Activated T-cell treated with anti-CD3 and anti-CD28 coated beads for 24 hours (primary cell): ENCODE measurements at places on chromosomes 4 and X.

DNA sequence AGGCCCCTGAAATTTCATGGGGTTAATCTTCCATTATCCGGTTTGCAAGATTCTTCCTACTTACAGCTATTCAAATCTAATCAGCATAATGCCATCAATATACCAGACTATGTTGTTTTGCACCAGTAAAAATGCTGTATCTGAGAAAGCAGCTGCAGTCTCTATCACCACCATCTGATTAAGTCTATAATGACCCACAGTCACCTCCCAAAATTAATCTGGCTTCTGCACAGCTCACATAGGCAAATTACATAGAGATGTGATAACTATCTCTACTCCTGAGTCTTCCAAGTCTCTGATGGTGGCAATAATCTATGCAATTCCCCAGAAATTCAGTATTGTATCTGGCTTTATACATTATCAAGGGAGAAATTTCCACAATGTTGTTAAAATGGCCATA lies 113.2 kb downstream of the STPG2 start:
- no peak for DNase-seq

GRCh38 chr4:42396752-42397634 lies at the start of gene SHISA3:
Gene SHISA3 (plus strand): TSS chr4:42397488. CDS start chr4:42398057, 569 bp downstream.
- no peak for DNase-seq

DNA sequence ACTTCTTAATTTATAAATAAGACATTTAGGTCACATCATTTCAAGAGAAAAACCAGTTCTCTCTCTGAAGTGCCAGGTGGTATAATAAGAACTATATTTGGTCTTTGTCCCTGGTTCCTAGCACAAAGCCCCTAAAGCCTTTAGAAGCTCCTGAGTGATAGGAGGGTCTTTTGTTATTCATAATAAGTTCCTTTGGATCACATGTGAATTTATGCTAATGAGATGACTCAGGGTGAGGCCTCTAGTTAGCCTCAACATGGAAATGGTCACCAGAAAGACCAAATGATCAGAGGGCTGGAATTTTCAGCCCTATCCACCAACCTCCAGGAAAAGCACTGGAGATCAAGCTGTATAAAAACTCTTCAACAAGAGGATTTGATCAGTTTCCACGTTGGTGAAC lies 68.1 kb upstream of the BLTP1 start:
- no peak for DNase-seq

- DNase-seq, result no peak
Observed at GRCh38 chr4:1086011-1086410, 27.4 kb downstream of the RNF212 start.

GRCh38 chr4:182246401-182247205 lies 3.4 kb downstream of the TENM3 start:
- no peak for DNase-seq

- DNase-seq, result no peak
Observed at GRCh38 chrX:124274438-124275181, 57.9 kb upstream of the TEX13D start.

GRCh38 chr4:122045533-122045932 lies 93.7 kb upstream of the TRPC3 start:
- DNase-seq, result no peak

DNA sequence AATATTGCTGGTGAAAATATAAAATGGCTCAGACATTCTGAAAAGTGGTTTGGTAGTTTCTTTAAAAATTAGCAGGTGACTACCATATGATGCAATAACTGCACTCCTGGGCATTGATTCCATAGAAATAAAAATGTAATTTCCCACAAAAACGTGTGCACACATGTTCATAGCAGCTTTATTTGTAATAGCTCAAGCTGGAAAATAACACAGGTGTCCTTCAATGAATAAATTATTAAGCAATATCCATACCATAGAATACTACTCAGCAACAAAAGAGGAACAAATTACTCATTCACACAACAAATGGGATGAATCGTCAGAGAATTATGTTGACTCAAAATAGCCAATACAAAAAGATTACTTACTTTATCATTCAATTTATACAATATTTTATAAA lies 893.7 kb upstream of the SLIT2 start:
- no peak for DNase-seq

- no peak for DNase-seq
Observed at GRCh38 chr4:84954982-84955567, 11.4 kb downstream of the WDFY3 start.

DNA sequence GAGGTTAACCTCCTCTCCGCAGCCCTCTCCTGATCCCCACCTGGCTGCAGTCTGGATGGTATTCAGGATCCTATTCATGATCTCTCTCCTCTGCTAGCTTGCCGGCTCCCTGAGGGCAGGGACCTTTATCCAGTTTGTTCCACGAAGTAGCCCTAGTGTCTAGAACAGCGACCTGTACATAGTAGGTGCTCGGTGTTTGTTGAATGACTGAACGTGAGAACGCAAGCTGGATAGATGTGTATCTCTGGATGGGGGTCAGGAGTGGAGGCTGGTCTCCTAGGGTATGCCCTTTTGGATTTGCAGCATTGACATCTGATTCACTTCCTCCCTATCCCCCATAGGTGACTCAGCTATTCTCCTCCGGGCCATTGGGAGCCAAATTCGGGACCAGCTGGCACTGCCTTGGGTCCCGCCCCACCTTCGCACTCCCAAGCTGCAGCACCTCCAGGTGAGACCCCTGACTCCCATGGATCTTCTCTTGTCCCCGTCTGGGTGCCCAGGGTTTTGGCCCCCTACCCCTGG lies 7.3 kb downstream of the CCDC22 start:
- DNase-seq, result no peak

DNA sequence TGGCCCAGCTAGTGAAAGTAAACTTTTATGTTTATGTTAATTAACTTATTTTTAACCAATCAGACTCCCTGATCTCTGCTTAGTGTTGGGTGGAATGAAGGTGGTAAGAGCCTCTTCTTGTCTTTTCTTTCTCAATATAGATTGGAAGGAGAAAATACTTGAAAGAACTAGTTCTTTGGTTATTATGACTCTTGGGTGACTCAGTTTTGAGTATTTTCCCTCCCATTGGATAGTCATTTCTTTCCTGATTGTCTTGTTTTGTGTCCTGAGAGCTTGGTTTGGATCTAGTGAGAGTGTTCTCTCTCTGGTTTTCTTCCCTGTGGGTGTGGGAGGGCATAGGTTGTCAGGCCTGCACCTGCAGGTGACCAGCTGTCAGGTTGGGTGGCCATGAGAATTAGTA lies 172.0 kb upstream of the GLRA2 start:
- DNase-seq, result no peak

GRCh38 chr4:112978691-112979472 lies 70.6 kb upstream of the ANK2 start:
- no peak for DNase-seq

DNA sequence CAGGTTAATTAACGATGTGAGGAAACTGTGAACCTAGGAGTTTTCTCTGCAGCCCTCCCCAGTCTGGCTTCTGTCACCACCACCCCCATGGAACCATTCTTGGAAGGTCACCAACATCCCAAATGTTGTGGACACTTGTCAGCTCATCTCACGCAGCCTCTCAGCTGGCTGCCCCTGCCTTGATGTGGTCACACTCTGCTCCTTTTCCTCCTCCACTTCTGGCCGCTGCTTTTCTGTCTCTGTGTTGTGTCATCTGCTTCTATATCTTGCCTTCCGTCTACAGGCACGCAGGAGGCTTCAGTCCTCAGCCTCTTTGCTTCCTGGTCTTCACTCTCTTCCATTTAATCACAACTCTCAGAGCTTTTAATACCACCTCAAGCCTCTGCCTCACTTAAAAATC lies 371.5 kb upstream of the SLIT2 start:
- DNase-seq, result no peak

DNA sequence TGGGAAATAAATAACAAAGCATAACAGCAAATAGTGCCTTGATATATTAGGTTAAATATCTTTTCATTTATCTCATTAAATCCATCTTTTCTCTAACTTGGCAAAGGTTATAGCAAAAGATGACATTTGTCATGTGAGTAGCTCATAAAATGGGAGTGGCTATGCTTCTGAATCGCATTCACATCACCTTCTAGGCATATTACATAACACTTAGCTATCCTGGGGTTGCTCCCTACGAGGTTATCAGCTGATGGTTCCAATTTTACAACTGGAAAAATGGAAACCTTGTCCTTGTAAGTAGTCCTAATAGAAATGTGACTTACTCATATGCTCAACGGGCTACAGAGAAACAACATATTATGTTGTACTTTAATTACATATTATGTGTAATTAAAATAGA lies 10.3 kb upstream of the CASP6 start:
- DNase-seq, result no peak

DNA sequence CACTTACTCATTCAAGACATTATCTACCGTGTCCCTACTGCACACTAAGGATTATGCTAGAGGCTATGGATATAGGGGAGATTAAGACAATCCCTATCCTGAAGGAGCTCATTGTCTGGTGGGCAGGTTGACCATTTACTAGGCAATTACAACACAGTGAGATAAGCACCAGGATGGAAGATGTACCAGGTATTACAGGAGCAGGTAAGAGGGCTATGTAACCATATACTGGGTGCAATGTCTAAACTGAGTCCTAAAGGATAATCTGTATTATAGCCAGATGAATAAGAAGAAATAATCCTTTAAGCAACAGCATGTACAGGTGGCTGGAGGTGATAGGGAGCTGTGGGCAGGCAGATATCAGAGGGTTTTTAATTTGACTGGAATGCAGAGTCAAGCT lies 113.3 kb upstream of the TBC1D9 start:
- no peak for DNase-seq

GRCh38 chr4:56438766-56439165 lies 2.7 kb downstream of the PAICS start:
- DNase-seq, result no peak

DNA sequence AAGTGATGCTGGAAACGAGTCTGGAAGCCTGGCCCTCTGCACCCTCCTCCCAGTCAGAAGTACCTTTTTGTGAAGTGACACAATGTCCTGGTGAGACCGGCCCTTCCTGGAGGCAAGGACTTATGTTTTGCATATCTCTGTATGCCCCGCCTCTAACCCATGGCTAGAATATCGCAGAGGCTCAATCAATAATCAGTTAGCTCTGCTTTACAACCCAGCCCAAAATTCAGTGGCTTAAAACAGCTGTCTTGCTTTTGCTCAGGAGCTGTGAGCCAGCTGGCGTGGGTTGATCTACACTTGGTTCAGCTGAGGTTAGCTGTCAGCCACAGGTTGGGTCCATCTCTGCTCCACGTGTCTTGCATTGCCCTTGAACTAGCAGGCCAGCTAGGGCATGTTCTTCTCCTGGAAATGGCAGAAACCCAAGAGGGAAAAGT lies 98.8 kb upstream of the METTL14 start:
- DNase-seq, result no peak

DNA sequence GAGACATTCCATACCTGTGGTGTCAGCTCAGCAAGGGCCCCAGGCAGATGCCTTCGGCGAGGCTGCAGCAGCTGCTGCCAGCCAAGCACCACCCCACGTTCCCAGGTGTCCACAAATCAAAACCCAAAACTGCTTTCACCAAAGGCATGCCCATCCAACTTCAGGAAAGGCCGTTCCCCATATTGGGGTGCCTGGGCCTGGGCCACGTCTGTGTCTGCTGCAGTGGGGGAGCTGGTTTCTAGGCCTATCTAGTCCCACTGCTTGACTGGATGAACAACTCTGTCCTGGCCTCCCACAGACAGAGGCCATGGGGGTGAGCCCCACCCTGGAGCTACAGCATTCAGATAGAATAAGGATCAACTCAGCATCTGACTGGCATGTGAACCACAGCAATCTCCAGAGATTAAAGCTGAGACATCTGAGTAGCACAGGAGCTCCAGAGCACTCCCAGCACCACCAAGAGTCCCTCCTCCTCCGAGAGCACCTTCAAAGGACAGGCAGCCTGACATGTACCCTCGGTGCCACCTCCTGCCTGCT lies 37.0 kb downstream of the NAT8L start:
- no peak for DNase-seq

- no peak for DNase-seq
Observed at GRCh38 chrX:2538031-2538757, 37.4 kb upstream of the DHRSX start.

DNA sequence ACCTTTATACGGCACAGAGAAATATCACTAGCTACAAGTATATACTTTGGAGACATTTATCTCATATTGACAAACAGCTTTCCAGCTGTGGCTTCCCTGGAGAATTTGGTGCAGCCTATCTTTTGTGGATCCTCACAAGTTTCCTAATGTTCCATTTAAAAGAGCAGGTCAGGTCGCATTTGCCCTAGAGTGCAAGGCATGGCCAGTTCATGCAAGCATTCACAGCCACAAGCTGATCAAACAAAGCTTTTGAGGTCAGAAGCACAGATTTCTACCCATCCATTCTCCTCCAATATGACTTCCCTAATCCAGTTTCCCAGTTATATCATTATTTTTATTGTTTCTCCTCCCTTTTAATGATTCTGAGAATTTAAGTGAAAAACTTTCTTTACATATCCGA lies 1008.4 kb upstream of the AGA start:
- no peak for DNase-seq

DNA sequence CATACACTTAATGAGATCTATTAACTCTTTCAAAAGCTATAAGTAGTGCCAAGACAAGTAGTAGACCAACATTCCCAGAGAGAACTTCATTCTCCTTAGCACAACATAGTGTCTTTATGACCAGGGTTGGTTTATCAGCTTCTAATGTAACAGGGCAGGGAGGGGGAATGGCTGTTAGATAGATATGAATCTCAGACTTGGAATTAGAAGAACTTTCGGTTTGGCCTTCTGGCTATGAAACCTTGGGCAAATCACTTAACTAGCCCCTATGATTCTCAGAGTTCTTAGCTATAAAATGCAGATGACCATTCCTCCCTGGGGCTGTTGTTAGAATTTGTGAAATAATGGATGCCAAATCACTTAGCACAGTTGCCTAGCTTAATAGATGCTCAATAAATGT lies 132.2 kb downstream of the SLC10A7 start:
- DNase-seq, result no peak

DNA sequence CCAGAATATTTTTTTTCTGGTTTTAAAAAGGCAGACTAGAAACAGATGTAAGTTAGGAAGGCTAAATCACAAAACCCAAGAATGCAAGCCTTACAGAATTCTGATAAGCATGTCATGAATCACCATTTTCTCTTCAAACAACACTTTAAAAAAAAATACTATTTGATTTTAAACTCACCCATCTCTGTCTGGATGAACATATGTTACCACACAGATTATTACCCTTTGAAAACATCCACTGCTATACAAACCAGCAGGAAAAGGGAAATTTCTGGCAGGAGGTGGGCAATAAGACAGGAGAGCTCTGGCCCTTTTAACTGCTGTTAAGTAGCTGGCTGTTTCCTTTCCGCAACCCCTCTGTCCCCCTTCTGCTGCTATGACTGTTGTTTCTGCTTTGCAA lies 317.7 kb upstream of the NOCT start:
- DNase-seq, result no peak

DNA sequence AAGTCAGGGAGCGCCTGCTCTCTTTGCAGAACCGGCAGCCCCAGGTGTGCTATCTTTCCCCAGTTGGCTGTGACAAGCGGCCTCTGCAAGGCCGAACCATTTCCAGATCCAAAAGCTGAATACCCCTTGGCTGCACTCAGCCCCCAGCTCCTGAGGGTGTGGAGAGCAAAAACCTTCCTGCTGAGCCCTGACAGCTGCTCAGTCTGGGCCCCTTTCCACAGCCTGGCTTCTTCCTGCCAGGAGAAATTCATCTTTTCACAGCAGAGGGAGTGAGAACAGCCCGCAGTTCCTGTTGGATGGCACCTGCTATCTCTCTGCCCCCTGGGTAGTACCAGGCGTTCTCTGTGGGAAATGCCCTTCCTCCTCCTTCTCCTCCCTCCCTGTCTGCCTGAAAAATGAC lies 78.4 kb downstream of the DRD5 start:
- DNase-seq, result no peak

GRCh38 chr4:103895876-103896465 lies 176.2 kb upstream of the TACR3 start:
- no peak for DNase-seq
